ENCODE measurements at places on chromosomes 6 and 20.

DNA sequence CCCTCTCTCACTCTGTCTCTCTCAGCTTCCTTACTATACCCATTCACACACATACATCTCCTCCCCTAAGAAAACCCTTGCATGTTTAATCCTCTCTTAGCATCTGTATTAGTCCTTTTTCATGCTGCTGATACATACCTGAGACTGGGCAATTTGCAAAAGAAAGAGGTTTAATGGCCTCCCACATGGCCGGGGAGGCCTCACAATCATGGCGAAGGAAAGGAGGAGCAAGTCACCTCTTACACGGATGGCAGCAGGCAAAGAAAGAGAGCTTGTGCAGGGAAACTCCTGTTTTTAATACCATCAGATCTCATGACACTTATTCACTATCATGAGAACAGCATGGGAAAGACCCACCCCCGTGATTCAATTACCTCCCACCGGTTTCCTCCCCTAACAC, 398.5 kb upstream of the SASH1 start:
- no peak for DNase-seq

DNA sequence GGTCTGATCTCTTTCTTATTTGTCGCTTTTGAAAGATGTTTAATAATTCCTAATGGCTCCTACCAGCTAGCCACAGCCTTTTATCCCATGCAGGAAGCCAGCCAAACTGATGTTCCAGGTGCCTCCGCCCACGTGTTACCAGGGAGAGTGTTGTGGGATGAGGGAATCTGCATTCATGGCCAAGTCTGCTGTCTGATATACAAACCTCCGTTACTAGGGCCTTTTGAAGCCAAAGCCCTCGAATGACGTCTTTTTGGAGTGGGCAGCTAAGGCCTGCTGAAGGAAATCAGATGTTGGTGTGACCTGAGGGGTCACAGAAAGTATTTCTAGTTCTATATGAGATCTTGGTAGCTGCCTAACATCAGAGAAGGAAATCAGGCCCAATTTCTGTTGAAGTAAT, 21.3 kb downstream of the STK35 start:
- DNase-seq, result peak; percentile 90

- peak; percentile 100 for DNase-seq
These were observed 649.1 kb upstream of the GJE1 start for GRCh38 chr6:141483598-141484061.

DNA sequence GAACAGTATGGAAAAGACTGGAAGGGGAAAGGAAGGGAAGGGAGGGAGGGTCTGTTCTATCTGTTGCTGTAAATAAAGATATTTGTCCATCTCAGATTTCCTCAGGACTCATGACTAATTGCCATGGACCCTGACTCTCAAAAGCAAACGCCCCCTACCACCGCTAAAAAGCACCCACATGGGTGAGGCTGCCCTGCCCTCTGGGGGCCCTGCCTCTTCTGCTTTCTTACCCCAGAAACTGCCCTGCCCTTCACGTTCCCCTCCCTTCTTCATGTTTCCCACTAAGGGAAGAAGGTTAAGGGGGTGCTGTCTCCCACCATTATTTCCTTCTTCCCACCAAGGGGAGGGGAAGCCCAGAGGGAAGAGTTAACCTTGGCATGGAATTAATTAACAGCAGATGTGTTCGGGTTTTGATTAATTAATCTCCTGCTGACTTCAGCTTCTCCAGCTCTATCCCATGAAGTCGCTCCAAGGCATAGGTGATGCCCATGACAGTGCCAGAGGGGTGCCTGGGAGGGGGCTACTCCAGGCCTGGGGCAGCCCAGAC, 16.0 kb downstream of the MDFI start:
- DNase-seq, result no peak

GRCh38 chr6:135497412-135498184, at the start of gene AHI1:
Gene AHI1, minus strand, starts transcription at chr6:135497740. Its CDS starts 5,503 bp downstream, at chr6:135492237.
- peak; percentile 91 for DNase-seq

GRCh38 chr6:54244430-54244829, 63.8 kb upstream of the TINAG start:
- DNase-seq, result peak; percentile 50

- no peak for DNase-seq
These were observed 112.5 kb downstream of the EDN3 start for GRCh38 chr20:59412875-59413284.

GRCh38 chr20:20009784-20010253, 7.3 kb upstream of the NAA20 start:
- DNase-seq, result no peak

DNA sequence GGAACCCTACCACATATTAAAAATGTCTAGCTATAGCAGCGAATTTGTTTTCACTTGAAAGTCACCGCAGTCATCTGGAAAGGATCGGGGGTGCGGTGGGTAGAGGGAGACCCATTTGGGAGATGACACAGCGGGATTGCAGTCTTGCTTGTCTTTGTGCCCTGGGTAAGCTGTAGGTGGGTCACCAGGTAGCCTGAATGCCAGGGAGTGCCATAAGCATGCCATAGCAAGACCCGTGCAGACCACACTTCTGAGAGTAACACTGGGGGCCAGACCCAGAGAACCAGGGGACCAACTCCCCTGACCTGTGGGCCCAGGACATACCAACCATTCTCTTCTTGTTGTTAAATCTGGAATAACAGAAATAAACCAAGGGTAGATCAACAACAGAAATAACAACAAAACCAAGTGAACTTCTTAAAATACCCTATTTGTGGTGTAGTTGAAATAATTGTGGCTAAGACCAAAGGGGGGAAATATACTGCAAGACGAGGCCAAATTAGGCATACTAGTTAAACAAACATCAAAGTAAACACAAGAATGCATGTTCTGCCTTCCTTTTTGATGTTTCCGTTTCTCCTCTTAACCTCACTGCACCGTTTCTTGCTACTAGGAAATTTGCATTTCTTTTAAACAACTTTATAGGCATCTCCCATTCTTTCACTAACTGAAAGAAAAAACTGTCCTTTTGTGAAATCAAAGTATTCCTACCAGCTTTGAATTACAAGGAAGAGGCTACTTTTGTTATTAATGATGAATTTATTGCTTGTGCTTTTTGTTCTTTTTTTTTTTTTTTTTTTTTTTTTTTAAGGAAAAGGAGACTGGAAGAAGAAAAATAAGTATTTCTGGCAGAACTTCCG, 128.2 kb downstream of the SASH1 start:
- no peak for DNase-seq

DNA sequence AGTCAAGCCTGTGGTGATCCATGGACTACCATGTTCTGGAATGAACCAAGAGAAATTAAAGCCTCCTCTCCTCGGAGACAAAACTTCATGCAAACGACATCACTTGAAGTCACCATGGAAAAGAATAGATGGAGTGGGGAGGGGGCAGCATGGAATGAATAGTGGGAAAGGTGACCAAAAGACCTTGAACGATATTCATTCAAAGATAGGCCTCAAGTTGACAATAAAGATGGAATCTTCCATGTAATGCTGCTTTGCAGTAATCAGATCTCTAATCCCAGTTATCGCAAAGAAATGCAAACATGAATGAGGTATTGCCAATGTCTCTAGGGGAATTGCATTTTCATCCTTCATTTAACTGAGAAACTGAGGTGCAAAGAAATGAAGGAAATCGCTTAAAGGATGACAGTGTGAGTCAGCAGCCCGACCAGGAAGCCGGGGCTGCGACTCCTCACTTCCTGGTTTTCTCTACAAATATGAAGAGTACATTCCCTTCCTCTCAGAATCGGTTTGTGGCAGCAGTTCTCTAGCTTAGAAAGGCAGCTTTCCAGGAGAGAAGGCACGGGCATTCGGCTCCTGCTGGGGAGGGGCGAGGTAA, 65.6 kb upstream of the RREB1 start:
- DNase-seq, result no peak

- DNase-seq, result peak; percentile 22
These were observed 181.3 kb upstream of the GMDS start for GRCh38 chr6:2426561-2427340.

- DNase-seq, result peak; percentile 30
These were observed 82.2 kb downstream of the CHMP4B start for GRCh38 chr20:33893314-33893713.

GRCh38 chr6:137006056-137006455, 38.7 kb downstream of the IL20RA start:
- no peak for DNase-seq

- DNase-seq, result peak; percentile 14
These were observed 53.3 kb upstream of the PRL start for GRCh38 chr6:22350109-22350508.

GRCh38 chr6:24323632-24324337, 34.1 kb downstream of the DCDC2 start:
- DNase-seq, result no peak

GRCh38 chr6:20173833-20174792, 38.2 kb downstream of the MBOAT1 start:
- DNase-seq, result no peak

DNA sequence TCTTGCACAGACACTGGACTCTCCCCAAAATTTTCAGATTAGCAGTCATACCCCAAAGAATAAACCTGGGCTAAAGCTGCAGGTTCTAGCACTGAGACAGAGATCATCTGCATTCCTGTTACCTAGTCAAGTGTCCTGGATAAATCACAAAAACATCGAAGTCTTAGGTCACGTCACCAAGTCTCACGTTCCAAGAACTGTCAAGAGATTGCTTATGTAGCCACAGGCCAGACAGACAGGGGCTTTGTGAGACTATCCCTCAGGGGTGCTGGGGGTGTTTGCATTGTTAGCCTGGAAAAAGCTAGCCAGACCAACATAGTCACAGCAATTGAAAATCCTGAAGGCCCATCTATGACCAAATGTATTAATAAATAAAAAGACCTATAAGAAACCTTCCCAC, 243.1 kb upstream of the PREP start:
- no peak for DNase-seq

GRCh38 chr20:58571356-58571692, 56.1 kb upstream of the APCDD1L start:
- no peak for DNase-seq

GRCh38 chr20:8361006-8361652, 229.1 kb downstream of the PLCB1 start:
- DNase-seq, result peak; percentile 69

DNA sequence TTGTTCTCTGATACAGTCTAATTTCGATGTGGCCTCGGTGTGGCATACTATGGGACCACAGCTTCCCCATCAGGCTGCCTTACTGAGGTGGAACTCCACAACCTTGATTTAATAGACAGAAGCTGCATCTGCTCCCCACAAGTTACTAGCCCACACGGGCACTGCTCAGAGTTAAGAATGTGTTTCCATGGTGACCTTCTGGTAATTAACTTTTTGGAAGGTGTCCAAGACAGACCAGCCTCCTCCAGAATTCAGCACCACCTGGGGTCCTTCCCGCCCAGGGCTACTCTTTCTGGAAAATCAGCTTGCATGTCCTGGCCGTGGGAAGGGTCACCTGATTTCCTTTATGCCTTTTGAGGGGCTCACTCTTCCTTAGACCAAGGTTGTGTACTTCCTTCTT, 48.7 kb upstream of the CDH4 start:
- no peak for DNase-seq

DNA sequence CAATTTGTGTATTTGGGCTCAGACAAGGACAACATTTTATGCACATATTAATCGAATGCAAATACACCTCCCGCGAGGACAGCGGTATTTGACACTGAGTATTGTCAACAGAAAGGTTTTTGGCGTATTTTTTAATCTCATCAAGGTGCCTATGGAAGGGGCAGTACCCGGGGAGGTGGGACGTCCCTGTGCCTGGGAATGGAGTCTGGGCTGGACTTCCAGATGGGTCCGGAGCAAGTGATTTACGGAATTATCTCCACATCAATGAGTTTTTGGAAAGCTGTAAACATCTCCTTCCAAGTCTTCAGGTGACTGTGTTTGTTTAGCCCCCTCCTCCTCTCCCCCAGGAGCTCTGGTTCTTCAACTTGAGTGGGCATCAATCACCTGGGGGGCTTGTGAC, 39.8 kb downstream of the PRR18 start:
- no peak for DNase-seq

DNA sequence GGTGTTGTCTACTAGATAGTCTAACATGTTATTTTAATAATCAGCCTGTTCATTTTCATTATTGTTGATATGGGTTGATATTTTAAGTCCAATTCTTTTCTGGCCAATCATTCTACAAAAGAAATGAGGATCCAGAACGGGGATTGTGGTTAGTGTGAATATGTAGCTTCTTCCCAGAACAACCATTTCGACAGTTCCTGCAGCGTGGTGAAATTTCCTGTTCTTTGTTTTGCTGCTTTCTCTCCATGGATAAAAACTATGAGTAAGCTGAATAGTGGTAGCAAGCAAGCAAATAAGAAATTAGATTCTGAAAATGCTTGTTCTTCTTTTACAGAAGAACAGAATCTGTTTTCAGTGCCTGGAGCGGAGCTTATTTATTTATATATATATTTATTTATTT, 65.5 kb upstream of the F13A1 start:
- DNase-seq, result no peak

- DNase-seq, result no peak
These were observed 71.9 kb downstream of the GRM1 start for GRCh38 chr6:146100776-146101175.

- DNase-seq, result no peak
These were observed 1145.2 kb upstream of the GJE1 start for GRCh38 chr6:140987364-140988155.

GRCh38 chr20:62977613-62978560, 25.4 kb downstream of the SLC17A9 start:
- DNase-seq, result no peak

DNA sequence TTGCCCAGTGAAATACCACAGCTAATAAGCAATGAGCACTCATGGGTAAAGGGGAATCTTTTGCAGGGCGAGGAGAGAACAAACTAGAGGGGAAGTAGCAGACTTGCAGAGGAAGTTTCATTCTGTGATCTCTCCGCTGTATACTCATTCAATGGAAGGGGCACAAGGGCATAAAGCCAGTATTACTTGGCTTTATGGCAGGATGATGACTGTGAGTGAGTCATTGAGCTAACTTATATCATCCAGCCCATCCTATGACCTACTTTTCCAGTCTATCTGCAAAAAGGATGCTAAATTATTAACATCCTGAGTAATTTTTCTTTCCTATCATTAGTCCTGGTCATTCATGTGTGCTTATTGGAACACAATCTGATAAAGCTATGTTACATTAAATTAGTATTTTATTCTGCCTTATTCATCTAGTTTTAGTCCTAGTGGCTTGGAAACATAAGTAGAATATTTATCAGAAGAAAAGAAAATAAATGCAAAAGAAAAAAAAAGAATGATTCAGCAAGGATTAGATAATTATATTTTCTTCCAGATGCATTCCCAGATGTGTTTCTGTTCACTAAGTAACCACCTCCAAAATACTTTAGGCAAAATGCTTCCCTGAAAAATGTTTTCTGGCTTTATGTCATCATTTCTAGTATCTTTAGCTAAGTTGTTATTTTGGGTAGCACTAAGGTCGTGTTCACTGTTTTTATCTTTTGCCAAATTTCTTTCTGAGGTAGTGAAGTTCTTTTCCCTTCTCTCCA, 471.7 kb downstream of the CDKAL1 start:
- peak; percentile 97 for DNase-seq

GRCh38 chr6:15242937-15243614, 2.8 kb upstream of the JARID2 start:
- DNase-seq, result no peak
